ENCODE measurements at places on chromosomes 1 and 21. TPM values are rescaled to one million over a fixed set of nuclear protein-coding genes. Genes with fewer than 3 reads are reported as not detected.
A peak's percentile ranks its signal among the peaks of the same experiment; 100 is the strongest.

RAB7B gene
- 0.20 TPM for polyA plus RNA-seq

- no peak overlapping the region for H3K4me3 ChIP-seq
- DNase-seq: no peak
- H3K4me1 ChIP-seq: no peaks in the 10 kb centered on the region
- no peaks in the 10 kb centered on the region for H3K27me3 ChIP-seq
- H3K27ac ChIP-seq: no peak overlapping the region
Measured at GRCh38 chr1:199545780-199546179, 481.7 kb upstream of the NR5A2 start.

LRRN2 gene
- polyA plus RNA-seq: 0.14 TPM

AMIGO1 gene
- 2.0 TPM for polyA plus RNA-seq

DNA sequence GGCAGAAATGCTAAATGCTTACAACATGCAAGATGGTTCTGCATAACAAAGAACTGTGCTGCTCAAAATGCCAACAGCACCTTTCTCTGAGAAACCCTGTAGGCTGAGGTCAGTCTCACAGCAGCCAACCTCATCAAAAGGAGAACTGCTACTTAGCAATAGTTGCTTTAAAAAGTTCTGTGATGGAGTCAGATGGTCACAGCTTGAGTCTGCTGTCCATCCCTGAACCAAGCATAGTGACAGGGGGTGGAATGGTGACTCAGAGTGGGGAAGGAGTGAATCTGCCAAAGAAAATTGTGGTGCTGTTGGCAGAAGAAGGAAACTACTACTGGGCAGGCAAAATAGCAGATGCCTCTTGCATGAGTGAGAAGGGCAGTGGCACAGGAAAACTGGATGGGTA lies 106.0 kb upstream of the FAM78B start:
- H3K36me3 ChIP-seq: no peaks in the 10 kb centered on the region
- DNase-seq: no peak
- no peaks in the 10 kb centered on the region for H3K4me1 ChIP-seq
- H3K4me3 ChIP-seq: no peak overlapping the region

DNA sequence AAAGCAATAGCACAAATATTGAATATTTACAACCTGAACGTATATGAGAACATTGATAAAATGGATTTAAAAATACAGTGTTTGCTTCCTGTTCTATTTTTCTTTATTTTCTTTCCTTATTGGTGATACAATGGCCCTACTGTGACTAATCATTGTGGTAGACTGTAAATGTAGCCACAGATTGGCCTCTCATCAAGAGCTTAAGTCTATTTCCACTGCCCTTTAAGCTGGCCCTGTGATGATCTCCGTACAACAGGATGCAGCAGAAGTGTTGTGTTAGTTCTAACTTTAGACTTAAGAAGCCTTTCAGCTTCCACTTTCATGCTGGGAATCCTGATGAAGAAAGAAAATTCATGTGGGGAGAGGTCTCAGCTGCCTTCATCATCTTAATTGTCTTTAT lies 285.6 kb upstream of the B3GALT2 start:
- H3K4me1 ChIP-seq: peaks cover 3% of the 10 kb centered on the region
- DNase-seq: no peak
- peak overlapping the region; percentile 55 for H3K27ac ChIP-seq
- no peaks in the 10 kb centered on the region for H3K36me3 ChIP-seq
- H3K27me3 ChIP-seq: no peaks in the 10 kb centered on the region

DNA sequence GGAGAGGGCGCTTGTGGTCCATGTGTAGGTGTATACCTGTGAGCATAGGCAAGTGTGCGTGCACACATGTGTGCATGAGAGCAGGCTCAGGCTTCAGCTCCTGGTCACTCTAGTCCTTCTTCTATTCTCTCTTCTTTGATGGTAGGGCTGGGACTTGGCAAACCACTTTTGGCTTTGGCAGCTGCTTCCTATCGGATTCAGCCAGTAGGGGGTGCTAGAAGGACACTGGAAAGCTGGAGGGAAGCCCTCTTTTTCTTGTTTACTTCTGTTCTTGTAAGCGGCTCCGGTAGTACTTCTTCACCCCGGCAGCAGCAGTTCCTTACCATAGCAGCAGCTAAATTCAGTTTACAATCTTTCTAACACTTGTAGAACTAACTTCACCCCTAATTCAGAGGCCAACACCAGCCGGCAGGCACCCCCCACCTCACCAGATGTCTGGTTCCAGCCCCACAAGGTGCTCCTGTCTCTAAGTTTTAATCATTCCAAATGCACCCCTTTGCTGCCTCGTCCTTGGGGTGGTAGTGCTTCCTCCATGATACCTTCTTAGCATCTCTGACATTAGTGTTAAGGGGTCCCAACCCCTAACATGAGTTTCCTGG lies 25.1 kb downstream of the NENF start:
- H3K4me3 ChIP-seq: no peak overlapping the region
- H3K27ac ChIP-seq: no peak overlapping the region
- no peaks in the 10 kb centered on the region for H3K27me3 ChIP-seq
- H3K36me3 ChIP-seq: no peaks in the 10 kb centered on the region
- no peaks in the 10 kb centered on the region for H3K4me1 ChIP-seq
- DNase-seq: peak; percentile 56

MROH7 gene
- polyA plus RNA-seq: 0.07 TPM

- no peaks in the 10 kb centered on the region for H3K36me3 ChIP-seq
- DNase-seq: no peak
- no peaks in the 10 kb centered on the region for H3K4me1 ChIP-seq
- H3K4me3 ChIP-seq: no peak overlapping the region
- no peak overlapping the region for H3K27ac ChIP-seq
Measured at GRCh38 chr1:162857850-162858249, 3.1 kb downstream of the CCDC190 start.

OR10K1 gene
- polyA plus RNA-seq: not detected

NKAIN1 gene
- not detected for polyA plus RNA-seq

DNA sequence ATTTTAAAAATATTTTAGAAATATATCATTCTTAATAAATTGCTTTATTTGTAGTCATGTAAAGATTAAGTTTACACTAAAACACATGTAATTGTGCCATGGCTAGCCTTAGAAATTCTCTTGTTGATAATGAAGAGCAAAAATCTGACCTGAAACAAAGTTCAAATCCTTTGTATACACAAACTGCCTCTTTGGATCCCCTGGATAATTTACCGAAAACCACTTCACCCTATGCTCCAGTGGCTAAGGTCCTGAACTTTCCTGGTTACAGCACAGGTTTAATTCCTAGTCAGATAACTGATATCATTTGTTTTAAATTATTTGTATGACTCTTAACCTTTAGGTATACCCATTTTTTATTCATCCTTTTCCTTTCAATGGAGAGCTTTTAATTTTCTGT lies 1093.2 kb upstream of the ADGRL4 start:
- DNase-seq: no peak
- no peaks in the 10 kb centered on the region for H3K36me3 ChIP-seq
- H3K4me1 ChIP-seq: peaks cover 5% of the 10 kb centered on the region
- no peaks in the 10 kb centered on the region for H3K27me3 ChIP-seq

- no peak overlapping the region for H3K4me3 ChIP-seq
- peaks cover 3% of the 10 kb centered on the region for H3K27me3 ChIP-seq
- no peak overlapping the region for H3K27ac ChIP-seq
- no peaks in the 10 kb centered on the region for H3K36me3 ChIP-seq
- no peaks in the 10 kb centered on the region for H3K4me1 ChIP-seq
- DNase-seq: no peak
Measured at GRCh38 chr1:110783292-110783918, 89.5 kb upstream of the CD53 start.

GRCh38 chr1:69502991-69503390 lies 64.7 kb upstream of the LRRC7 start:
- H3K4me1 ChIP-seq: no peaks in the 10 kb centered on the region
- H3K36me3 ChIP-seq: no peaks in the 10 kb centered on the region
- no peaks in the 10 kb centered on the region for H3K27me3 ChIP-seq

DNA sequence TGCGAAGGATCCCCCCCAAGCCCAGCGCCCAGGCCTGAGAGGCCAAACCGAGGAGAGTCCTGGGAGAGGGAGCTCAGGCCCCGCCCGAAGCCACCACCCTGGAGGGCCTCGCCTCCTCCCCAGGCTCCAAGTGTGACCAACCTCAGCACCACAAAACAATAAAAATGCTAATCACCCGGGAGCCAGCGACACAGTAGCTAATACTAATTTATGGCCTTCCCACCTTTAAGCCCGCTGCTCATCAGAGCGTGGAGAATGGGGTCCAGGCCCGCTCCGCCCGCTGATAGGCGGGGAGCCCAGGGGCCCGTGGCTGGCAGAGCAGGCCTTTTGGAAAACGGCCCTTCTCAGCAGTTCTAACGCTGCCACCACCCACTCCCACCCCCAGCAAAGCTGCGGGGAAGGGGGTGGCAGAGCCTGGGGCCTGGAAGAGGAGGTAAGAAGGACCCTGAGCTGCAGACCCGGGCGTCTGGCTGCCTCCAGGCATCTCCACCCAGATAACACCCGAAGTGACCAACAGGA lies 20.4 kb upstream of the TAS1R2 start:
- H3K27me3 ChIP-seq: no peaks in the 10 kb centered on the region
- H3K4me1 ChIP-seq: no peaks in the 10 kb centered on the region
- peaks cover 51% of the 10 kb centered on the region for H3K36me3 ChIP-seq

GRCh38 chr1:34199927-34200326 lies 23.2 kb downstream of the C1orf94 start:
- no peaks in the 10 kb centered on the region for H3K4me1 ChIP-seq
- H3K4me3 ChIP-seq: no peak overlapping the region
- no peak for DNase-seq
- no peaks in the 10 kb centered on the region for H3K27me3 ChIP-seq

GRCh38 chr1:890661-891060 lies 33.1 kb upstream of the SAMD11 start:
- DNase-seq: no peak
- no peak overlapping the region for H3K27ac ChIP-seq
- H3K36me3 ChIP-seq: no peaks in the 10 kb centered on the region
- no peak overlapping the region for H3K4me3 ChIP-seq
- H3K4me1 ChIP-seq: no peaks in the 10 kb centered on the region
- H3K27me3 ChIP-seq: no peaks in the 10 kb centered on the region

DNA sequence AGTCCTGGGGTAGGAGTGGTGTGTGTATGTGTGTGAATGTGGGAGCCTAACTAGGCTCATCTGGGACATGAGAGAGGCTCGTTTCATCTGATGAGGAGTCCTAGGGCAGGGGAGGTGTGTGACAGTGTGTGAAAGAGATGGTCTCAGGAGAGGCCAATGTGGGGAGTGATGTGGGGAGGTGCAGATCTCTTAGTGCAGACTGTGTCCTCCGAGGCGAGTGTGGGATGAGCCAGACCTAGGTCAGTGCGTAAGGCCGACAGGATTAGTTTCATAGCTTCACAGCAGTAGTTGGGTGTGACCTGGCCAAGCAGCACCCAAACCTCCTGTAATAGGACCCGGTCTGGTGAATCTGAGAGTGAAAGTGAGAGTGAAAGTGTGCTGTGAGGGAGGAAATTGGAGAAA lies 94.7 kb downstream of the LIPI start:
- no peaks in the 10 kb centered on the region for H3K36me3 ChIP-seq
- no peaks in the 10 kb centered on the region for H3K27me3 ChIP-seq
- DNase-seq: no peak
- no peak overlapping the region for H3K4me3 ChIP-seq
- H3K4me1 ChIP-seq: no peaks in the 10 kb centered on the region
- H3K27ac ChIP-seq: no peak overlapping the region

GRCh38 chr1:153956997-153957715 lies 1.3 kb downstream of the CRTC2 start:
- peak overlapping the region; percentile 89 for H3K4me3 ChIP-seq
- H3K27ac ChIP-seq: peak overlapping the region; percentile 94
- no peaks in the 10 kb centered on the region for H3K27me3 ChIP-seq
- peaks cover 11% of the 10 kb centered on the region for H3K4me1 ChIP-seq
- H3K36me3 ChIP-seq: no peaks in the 10 kb centered on the region
- DNase-seq: no peak

DNA sequence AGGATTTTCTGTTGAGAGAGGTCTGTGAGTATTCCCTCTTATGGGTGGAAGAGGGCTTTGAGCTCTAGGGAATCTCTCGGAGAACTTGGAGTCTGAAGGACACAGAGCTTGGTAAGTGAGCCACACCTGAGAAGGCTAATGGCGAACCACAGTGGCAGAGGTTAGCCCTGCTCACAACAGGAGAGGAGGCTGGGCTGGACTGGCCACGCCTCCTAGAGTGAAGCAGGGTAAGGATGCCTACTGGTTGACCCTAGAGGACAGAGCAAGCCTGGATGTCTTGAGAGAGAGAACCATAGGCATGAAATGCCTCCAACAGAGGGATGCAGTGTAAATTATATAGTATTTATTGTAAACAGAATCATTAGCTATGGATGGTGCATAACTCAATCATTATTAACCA lies 232.6 kb downstream of the PCP4 start:
- H3K4me3 ChIP-seq: no peak overlapping the region
- H3K4me1 ChIP-seq: no peaks in the 10 kb centered on the region
- H3K27ac ChIP-seq: no peak overlapping the region
- H3K27me3 ChIP-seq: no peaks in the 10 kb centered on the region
- no peaks in the 10 kb centered on the region for H3K36me3 ChIP-seq

DNA sequence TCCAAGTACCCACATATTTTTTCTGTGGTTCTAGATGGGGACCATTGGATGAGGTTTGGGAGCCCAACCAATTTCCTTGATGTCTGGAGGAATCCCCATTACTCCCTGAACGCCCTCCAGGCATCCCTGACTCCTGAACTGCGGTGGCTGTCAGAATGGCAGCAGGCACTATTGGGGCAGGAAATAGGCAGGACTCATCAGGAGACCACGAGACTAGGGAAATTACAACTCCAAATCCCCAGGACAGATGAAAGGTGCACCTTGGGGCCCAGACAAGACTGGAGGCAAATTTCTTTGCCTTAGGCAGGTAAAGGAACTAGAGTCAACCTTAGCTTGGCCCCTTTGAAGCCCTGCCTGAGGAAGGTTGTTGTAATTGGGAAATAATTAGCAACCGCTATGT lies 1.1 kb downstream of the CGN start:
- H3K27ac ChIP-seq: peak overlapping the region; percentile 96
- DNase-seq: no peak
- no peaks in the 10 kb centered on the region for H3K36me3 ChIP-seq
- H3K4me3 ChIP-seq: peak overlapping the region; percentile 10

DNA sequence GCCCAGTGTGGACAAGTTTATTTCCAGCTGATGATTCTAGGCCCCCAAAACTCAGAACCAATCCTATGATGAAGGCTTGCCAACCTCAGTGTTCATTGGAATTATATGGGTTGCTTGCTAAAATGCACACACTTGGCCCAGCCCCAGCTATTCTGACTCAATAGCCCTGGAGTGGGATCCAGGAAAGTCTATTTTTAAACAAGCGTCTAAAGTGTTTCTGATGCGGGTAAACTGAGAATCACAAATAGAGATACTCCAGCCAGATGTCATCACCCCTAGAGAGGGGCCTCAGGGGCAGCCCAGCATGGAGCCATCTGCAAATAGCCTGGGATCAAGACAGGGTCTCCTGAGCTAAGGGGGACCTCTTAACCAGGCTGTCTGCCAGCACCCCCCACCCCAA lies 46.0 kb downstream of the PKP1 start:
- DNase-seq: no peak
- H3K4me1 ChIP-seq: no peaks in the 10 kb centered on the region
- no peak overlapping the region for H3K27ac ChIP-seq
- no peak overlapping the region for H3K4me3 ChIP-seq
- no peaks in the 10 kb centered on the region for H3K36me3 ChIP-seq

GRCh38 chr1:53605181-53605580 lies 133.8 kb downstream of the GLIS1 start:
- DNase-seq: no peak
- H3K4me3 ChIP-seq: no peak overlapping the region
- no peaks in the 10 kb centered on the region for H3K4me1 ChIP-seq
- H3K27ac ChIP-seq: no peak overlapping the region
- no peaks in the 10 kb centered on the region for H3K36me3 ChIP-seq

ADORA3 gene
- 0.97 TPM for polyA plus RNA-seq

- H3K36me3 ChIP-seq: no peaks in the 10 kb centered on the region
- DNase-seq: no peak
- peaks cover 19% of the 10 kb centered on the region for H3K4me1 ChIP-seq
- H3K27me3 ChIP-seq: no peaks in the 10 kb centered on the region
- no peak overlapping the region for H3K4me3 ChIP-seq
Measured at GRCh38 chr1:25615172-25615541, 1.4 kb upstream of the MAN1C1 start.

Measured in liver (tissue), 10 donors.